ENCODE measurements at places on chromosomes 6 and 20. TPM values are rescaled to one million over a fixed set of nuclear protein-coding genes. Genes with fewer than 3 reads are reported as not detected.

The LY6G5C gene
- total RNA-seq: 0.40 TPM

The CD93 gene
- 13.4 TPM for total RNA-seq

The SPAG4 gene
- total RNA-seq: 5.2 TPM

The MYO6 gene
- 33.1 TPM for total RNA-seq

The PRICKLE4 gene
- 0.26 TPM for total RNA-seq

The FAM209A gene
- total RNA-seq: 0.12 TPM

The SRMS gene
- not detected for total RNA-seq

The FHL5 gene
- total RNA-seq: not detected

The HLA-DPB1 gene
- 20.3 TPM for total RNA-seq

The BFSP1 gene
- total RNA-seq: 2.9 TPM

The GRM1 gene
- total RNA-seq: 0.13 TPM

The RIPPLY2 gene
- not detected for total RNA-seq

The TP53TG5 gene
- not detected for total RNA-seq

The EDN1 gene
- 5.2 TPM for total RNA-seq

The DACT2 gene
- total RNA-seq: not detected

The PNPLA1 gene
- total RNA-seq: not detected

The HTR1E gene
- total RNA-seq: not detected

The LAMA2 gene
- 109 TPM for total RNA-seq

The SSTR4 gene
- 0.13 TPM for total RNA-seq

The GSTA3 gene
- total RNA-seq: 0.19 TPM

The ACTL10 gene
- 2.6 TPM for total RNA-seq

All from aortic smooth muscle cell (primary cell).